GM18507 (cell line): ENCODE measurements at places on chromosomes 1 and 21.

DNA sequence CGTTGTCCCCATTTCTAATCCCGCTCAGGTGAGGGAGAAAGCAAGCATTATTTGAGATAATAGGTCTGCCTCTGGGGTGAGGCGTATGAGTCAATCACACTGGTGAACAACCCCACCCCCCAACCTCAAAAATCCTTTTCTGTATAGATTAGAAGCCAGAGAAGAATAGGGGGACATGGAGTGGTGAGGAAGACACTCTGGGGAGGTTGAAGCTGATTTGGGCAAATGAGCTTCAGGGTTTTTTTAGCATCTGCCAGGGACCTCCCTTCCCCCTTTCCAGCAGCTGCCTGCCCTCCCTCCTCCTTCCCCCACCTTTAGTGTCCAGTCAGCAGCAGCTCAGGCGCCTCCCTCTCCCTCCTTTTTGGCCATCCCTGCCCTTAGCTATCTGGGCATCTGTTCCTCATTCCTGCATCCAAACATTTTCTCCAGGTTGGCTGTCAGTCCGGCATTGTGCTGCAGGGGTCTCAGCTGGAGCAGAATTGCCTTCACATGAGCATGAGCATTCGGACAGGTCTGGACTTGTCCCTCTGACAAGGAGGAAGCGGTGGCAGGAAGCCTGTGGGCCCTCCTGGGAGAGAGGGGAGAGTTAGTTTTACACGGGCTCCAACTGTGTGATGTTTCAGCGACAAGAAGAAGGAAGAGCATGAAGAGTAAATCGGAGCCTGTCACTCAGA lies 30.8 kb upstream of the PTGFRN start:
- DNase-seq = no peak

- DNase-seq = no peak
Measured at GRCh38 chr1:76666499-76666898, 200.8 kb upstream of the ST6GALNAC5 start.

DNA sequence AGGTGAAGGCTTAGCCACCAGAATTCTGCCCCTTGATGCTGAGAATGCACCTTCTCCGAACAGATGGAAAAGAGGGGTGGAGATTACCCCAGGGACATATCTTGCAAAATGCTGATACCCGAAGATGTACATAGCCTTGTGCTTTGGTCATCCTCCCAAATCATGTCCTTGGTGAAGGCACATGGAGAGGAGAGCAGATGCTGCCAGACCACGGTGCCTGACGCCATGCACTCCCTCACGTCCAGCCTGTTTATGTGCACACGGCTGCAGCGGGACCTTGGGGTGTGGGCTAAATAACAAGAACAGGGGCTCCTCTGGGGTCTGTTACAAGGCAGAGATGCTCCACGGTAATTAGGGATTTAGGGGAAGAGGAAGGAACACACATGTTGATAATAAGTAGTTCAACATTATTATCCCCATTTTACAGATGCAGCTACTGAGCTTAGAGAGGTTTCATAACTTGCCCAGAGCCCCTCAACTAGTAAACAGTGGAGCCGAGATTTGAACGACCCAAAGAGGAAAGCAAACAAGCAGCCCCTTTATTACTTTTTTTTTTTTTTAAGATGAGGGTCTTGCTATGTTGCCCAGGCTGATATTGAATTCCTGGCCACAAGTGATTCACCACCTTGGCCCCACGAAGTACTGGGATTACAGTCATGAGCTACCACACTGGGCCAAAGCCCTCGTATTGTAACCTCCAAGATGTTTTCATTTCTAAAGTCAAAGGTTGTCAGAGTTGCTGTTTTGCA lies 12.9 kb downstream of the EPHX1 start:
- no peak for DNase-seq

- DNase-seq = no peak
Measured at GRCh38 chr1:159091180-159091560, 14.6 kb upstream of the AIM2 start.

- DNase-seq = no peak
Measured at GRCh38 chr1:175514387-175514953, 228.9 kb downstream of the TNR start.

DNA sequence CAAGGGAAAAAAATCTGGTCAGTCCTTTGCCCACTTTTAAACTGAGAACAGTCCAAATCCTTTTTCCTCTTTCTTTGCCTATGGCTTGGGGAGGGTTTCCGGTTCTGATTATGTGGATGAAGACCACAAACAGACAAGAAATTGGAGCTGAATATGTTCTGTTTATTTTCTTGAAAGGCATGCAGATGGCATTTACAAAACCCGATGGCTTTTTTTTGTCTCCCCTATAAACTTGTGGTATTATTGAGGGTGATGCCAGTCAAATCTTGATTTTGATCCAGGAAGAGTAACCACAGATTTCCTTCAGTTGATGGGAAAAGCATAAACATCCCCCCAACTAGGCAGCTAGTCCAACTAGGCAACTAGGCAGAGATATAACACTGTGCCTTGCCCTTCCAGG lies 38.9 kb downstream of the PLPP3 start:
- no peak for DNase-seq

- no peak for DNase-seq
Measured at GRCh38 chr1:187408212-187409004, 579.7 kb downstream of the PLA2G4A start.

DNA sequence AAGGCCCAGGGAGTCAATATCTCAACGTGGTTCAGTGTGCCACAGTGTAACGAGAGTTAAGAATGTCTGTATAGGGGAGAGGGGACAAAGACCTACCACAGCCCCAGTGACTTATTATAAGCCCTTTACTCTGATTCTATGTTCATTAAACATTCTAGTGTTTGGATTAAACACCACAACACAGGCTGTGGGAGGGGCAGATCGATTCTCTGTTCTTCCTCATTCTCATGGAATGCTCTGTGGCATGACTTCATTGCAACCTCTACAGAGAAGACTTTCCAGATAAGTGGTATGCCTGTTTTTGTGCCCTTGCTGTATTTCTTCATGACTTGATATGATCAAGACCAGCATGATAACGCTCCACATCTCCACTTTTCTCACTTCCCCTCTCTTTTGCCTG lies 39.0 kb upstream of the CD5L start:
- DNase-seq = no peak

GRCh38 chr1:1181938-1182410 lies 8.3 kb downstream of the TTLL10 start:
- DNase-seq = no peak

DNA sequence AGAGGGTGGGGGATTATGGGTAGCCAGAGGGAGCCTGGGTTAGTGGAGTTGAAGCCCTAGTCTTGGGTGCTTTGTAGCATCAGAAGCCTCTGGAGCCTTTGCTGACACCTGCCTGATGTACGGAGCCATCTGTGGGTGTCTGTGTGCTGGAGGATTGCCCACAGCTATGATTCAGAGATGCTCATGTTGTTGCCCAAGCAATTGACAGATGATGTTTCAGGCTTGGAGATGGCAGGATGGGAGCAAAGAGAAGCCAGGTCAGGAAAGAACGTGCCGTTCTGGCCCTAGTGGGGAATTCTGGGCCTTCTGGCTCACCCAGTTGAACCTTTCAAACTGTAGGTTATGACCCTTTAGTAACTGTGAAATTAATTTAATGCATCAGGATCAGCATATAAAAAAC lies 27.6 kb downstream of the COQ8A start:
- DNase-seq = no peak

DNA sequence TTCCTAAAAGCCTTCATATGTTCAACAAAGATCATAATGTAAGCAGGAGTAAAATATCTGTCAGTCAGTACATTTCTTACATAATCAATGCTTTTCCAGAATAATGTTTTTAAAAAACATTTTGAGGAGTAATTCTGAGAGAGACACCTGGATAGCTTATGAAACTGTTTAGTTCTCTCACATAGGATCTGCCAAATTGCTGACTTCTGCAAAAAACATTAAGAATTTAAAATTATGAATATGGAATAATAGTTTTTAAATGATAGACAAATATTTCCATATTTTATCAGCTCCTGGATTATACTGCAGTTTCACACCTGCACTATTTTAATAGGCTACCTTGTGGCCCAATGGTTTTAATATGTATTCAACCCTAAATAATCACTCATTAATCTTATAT lies 142.7 kb upstream of the RUNX1 start:
- no peak for DNase-seq

- no peak for DNase-seq
Measured at GRCh38 chr1:1462318-1462966, 9.1 kb upstream of the ATAD3B start.

DNA sequence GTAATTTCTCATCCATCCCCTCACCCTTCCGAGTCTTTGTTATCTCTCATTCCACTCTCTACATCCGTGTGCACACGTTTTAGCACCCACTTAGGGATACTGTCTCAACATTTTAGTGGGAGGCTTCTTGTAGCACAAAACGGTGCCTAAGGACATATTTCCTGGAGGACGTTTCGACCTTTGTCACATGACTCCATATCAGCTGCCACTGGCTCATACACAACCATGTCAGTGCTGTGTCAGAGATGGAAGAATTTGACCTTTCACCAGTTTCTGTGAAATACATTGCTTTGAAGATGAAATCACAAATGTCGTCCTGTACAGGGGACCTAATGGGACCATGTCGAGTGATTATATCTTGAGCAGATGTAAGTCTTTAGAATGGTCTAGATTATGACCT lies 15.6 kb downstream of the B3GALT5 start:
- no peak for DNase-seq

DNA sequence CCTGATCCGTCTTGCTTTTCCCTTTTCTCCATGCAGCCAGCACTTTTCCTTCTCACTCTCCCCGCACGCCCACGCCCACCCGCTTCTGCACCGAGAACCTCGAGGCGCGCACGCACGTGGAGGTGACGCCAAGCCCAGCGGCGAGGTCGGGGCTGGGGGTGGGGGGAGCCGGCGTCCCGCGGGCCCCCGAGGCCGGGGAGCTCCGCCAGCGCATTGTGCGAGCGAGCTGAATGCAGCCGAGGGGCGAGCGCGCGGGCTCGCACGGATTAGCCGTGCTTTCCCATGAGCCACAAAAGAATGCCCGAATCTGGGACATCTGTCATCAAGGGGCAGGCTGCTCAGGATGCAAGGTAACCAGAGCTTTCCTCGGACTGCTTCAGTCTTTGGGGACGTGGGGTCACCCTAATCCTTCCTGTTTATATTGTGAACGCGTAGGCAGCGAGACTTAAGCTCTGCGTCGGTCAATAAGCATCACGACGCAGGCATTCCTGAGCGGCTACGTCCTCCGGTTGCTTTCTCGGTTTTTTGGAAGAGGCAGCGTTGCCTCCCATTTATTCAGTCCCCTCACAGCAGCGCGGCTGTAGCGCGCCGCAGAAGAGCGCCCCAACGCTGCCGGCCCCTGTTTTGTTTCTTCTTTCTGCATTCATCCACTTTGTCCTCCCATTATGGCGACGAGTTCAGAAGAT lies 67.3 kb upstream of the AKT3 start:
- no peak for DNase-seq

DNA sequence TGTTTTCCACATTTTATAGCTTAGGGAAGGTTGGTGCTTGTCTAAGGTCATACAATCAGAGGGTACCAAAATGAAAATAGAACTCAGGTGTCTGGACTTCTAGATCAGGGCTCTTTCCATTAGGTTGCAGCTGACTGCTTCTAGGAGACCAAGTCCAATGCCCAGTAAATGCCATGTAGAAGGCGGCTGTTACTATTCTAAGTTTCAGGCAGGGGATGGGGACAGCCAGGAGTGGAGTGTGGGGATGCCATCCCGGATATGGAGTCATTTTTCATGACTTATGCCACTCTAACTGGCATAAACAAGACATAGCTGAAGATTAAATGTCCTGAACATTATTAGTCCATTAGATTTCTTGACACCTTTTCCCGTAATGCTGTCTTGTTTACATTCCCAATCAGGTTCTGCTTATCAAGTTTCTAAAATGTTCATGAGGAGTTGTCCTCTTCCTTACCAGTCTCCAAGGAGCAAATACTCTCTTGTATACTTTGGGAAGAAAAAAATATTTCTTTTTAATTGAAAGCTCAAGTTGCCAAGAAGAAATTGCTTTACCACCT lies 31.5 kb downstream of the XCL1 start:
- no peak for DNase-seq

- DNase-seq = no peak
Measured at GRCh38 chr1:206120406-206120805, 3.2 kb upstream of the AVPR1B start.

GRCh38 chr1:226894826-226895225 lies 24.4 kb downstream of the PSEN2 start:
- DNase-seq = no peak

- no peak for DNase-seq
Measured at GRCh38 chr1:222916100-222916499, 101.3 kb downstream of the DISP1 start.

DNA sequence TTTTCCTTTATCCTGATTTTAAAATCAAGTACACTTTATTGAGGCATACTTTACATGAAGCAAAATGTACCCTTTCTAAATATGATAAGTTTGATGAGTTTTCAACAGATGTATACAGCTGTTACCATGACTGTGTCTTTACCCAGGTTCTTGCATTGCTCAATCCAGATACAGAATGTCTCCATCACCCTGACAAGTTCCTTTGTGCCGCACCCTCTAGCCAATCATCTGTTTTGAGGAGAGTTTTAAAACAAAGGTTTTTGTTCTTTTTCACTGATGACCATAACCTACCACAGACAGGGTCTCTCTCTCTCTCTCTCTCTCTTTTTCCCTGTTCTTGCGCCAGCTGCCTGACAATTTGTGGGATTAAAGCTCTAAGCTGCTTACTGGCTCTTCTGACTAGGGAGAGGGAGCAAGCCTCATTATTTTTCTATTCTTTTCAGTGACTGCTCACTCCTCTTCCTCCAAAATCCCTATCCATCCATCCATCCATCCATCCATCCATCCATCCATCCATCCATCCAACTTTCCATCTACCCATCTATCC lies 1.2 kb upstream of the KCNE1 start:
- DNase-seq = no peak

DNA sequence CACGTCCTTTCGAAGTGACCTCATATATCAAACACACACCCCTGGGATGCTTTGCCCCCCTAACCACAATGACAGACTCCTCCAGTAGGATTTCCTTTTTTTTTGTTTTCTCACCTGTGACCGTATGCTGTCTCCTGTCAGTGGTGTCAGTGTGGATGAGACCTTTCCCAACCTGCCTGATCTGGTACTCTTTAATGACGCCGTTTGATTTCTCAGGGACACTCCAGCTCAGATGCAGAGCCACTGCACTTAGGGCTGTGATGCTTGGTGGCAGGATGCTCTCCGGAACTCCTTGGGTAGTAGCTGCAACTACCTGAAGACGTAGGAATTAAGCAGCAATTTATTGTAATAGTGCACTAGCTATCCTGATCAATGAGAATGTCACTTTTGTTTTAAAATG lies 212.6 kb downstream of the KCTD3 start:
- no peak for DNase-seq
